ENCODE measurements at places on chromosomes 2 and 18. TPM values are rescaled to one million over a fixed set of nuclear protein-coding genes. Genes with fewer than 3 reads are reported as not detected.
A peak's percentile ranks its signal among the peaks of the same experiment; 100 is the strongest.

GRCh38 chr18:39675368-39675767, 2109.8 kb upstream of the CELF4 start:
- DNase-seq = peak; percentile 32

- no peak for DNase-seq
These were observed 44.9 kb upstream of the TBC1D8 start for GRCh38 chr2:101195871-101196661.

DSG2 gene
- not detected for total RNA-seq

GPR45 gene
- not detected for total RNA-seq

MC5R gene
- total RNA-seq = not detected

- no peak for DNase-seq
These were observed 23.2 kb upstream of the B3GNT7 start for GRCh38 chr2:231372326-231372725.

- no peak for DNase-seq
These were observed 29.8 kb downstream of the TMEM87B start for GRCh38 chr2:112084689-112085374.

PUS10 gene
- total RNA-seq = 4.6 TPM

- peak; percentile 51 for DNase-seq
These were observed 142.3 kb upstream of the BOD1L2 start for GRCh38 chr18:57004366-57005121.

CRYBA2 gene
- total RNA-seq = not detected

DNA sequence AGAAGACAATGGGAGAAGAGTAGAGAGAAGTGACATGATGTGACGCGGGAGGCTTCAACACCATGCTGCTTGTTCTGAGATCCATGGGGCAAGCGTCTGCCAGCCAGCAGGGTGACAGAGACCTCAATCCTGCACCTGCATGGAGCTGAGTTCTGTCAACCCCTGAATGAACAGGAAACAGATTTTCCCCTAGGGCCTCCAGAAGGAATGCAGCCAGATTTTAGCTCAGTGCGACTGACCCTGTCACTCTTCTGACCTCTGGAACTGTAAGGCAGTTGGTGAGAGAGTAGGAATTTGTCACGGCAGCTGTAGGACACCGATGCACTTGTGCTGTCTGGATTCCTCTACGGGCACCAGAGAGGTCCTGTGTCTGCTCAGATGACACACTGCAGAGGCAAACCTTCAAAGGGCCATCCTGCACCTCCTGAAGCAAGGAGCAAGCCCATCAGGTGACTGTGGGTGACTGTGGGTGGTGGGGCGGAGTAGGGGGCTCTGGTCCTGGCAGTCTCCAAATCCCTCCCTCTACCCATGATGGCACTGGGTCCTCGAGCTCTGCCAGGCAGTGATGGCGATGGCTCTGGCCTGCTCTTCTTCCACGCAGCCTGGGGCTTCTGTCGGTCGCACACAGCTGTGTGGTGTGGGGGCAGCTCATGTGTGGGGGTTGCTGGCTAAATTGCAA, 194.3 kb upstream of the TWIST2 start:
- no peak for DNase-seq

SERPINB13 gene
- not detected for total RNA-seq

SNTG2 gene
- total RNA-seq = not detected

CCDC93 gene
- total RNA-seq = 15.9 TPM

- peak; percentile 15 for DNase-seq
These were observed 583.6 kb downstream of the IRS1 start for GRCh38 chr2:226215902-226216503.

- DNase-seq = no peak
These were observed 656.8 kb downstream of the BCL11A start for GRCh38 chr2:59896499-59897245.

DNA sequence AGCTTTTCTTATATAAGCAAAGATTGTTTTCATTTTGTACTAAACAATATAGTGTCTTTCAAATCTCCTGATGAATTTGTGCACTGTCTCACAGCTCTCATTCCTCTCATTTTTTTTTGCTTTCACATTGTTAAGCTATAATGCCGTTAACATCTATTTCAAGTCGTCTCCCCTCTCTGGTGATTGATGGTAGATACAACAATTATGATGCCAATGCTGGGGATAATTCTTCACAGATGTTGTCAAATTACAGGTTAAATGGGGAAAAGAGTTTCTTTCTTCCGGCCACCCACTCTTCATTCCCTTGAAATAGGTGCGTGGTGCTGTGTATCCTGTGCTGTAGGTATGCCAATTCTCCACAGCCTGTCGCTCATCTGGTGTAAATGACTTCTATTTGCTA, 1053.7 kb upstream of the ZEB2 start:
- no peak for DNase-seq

MEP1B gene
- not detected for total RNA-seq

- DNase-seq = no peak
These were observed 82.0 kb upstream of the SLC39A10 start for GRCh38 chr2:195575016-195575415.

TRIM54 gene
- total RNA-seq = not detected

DNA sequence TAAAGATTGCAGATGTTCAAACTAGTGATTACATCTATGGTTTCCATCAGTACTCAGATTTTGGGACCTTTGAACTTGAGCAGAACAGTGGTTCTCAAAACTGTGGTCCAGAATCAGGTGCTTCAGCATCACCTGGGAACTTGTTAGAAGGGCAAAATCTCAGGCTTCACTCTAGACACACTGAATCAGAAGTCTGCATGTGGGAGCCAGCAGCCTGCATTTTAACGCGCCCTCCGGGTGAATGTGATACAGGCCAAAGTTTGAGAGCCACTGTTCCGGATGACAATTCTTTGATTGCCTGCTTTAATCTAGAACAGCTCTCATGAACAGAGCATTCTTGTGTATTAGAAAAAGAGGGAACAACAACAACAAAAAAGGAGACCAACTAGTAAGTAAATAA, 261.7 kb downstream of the GPD2 start:
- DNase-seq = no peak

GRCh38 chr18:76514573-76514972, 19.5 kb upstream of the ZNF516 start:
- no peak for DNase-seq

GRCh38 chr2:72414137-72414760, 266.6 kb upstream of the CYP26B1 start:
- DNase-seq = peak; percentile 52

DNA sequence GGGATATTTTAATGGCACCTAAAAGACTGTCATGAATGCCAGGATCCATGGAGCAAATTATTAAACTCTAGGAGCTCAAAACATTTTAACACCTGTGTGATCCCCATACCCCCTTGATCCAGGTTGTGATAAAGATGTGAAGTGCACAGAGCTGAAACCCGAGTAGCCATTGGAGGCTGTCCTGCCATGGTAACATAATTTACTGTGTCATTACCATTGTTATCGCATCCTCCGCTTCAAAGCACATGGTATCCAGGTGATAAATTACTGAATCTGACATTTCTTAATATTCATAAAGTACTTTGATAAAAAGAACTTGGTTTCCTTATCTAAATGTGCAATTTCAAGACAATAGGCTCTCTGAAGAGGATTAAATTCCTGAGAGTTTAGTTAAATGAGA, 109.3 kb downstream of the CHST9 start:
- no peak for DNase-seq

GRCh38 chr2:43777306-43777926, 3.6 kb downstream of the DYNC2LI1 start:
- no peak for DNase-seq

OTOS gene
- not detected for total RNA-seq

DBI gene
- 68.6 TPM for total RNA-seq

GPR35 gene
- 0.21 TPM for total RNA-seq

DNA sequence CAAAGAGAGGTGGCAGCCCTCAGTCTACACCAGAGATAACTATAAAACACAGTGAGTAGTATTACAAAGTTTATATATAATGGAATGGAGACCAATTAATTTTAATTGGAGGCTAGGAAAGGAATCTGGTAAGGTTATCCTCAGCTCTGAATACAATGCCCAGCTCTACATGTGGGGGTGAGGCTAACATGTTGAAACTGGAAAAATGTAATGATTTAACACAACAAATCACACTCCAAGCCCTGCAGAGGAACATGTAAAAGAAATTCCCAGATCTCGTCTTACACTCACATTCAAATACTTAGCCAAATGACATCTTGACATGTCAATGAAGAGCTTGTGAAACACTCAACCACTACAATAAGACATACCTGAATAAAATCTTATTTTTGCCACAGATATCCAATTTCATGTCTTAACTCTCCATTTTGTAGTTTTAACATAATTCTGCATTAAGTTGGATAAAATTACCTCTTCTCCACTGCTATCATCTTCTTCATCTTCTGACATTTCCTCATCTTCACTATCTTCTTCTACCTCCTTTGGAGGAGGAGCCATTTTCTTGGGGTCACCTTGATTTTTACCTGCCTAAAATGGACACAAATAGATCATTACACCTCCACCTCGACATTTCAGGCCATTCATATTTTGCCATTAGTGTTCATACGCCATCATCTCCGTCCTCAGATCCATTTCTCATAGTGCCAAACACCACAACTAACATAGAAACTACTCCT, 1.4 kb downstream of the NCL start:
- no peak for DNase-seq

DNA sequence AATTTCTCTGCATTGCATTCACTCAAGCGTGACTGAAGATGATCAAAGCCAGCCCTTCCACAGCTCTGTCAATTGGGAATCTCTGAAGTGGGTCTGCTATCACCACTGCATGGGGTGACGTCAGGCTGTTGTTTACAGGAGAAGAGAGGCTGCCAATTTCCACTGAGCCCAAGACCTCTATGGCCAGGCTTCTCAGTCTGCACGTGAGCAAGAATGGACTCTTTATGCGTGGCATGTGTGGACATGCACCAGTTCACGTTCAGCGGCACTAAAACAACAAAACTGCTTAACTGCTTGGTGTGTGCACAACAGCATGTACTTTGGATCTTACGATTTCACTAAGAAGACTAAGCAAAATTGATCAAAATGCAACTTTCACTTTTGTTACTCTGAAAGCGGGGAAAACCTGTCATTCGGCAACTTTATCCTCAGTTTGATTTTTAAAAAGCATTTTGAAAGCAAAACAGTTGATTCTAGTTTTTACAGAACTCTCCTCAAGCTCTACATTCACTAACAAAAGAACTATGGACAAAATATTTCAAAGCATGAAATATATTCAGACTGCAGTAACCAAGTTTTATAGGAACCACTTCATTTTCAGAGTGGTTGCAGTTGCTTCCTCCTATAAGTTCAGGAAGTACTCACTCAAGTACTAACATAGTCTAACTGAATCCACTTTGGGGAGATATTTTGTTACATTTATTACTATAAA, 77.0 kb upstream of the SERTAD2 start:
- DNase-seq = peak; percentile 66
